Cardiac muscle cell (in vitro differentiated cells and primary cell): ENCODE measurements at places on chromosomes 1 and 21. TPM values are rescaled to one million over a fixed set of nuclear protein-coding genes. Genes with fewer than 3 reads are reported as not detected.

The HHAT gene
- 5.0 and 8.4 TPM in 2 replicates for total RNA-seq

The OR2T35 gene
- not detected in 2 replicates for total RNA-seq

The TMOD4 gene
- 0.48 TPM in 1 of 2 replicates, not detected in the other for total RNA-seq

The HSD3B2 gene
- total RNA-seq: 0.07 and 0.42 TPM in 2 replicates

The DNALI1 gene
- total RNA-seq: 28.7 and 43.2 TPM in 2 replicates

The CD58 gene
- 6.1 and 7.8 TPM in 2 replicates for total RNA-seq

The ETV3L gene
- total RNA-seq: not detected in 2 replicates

The THEM5 gene
- not detected in 2 replicates for total RNA-seq

The MTARC2 gene
- total RNA-seq: 36.4 and 38.1 TPM in 2 replicates

The FCN3 gene
- total RNA-seq: 0.18 and 3.6 TPM in 2 replicates

The UBXN10 gene
- 1.8 TPM in 2 replicates for total RNA-seq

The PKP1 gene
- 0.03 and 0.04 TPM in 2 replicates for total RNA-seq

The OR2T2 gene
- not detected in 2 replicates for total RNA-seq

The CHI3L1 gene
- 1.8 TPM in 1 of 2 replicates, not detected in the other for total RNA-seq
